ENCODE measurements at places on chromosomes 13 and 19.

DNA sequence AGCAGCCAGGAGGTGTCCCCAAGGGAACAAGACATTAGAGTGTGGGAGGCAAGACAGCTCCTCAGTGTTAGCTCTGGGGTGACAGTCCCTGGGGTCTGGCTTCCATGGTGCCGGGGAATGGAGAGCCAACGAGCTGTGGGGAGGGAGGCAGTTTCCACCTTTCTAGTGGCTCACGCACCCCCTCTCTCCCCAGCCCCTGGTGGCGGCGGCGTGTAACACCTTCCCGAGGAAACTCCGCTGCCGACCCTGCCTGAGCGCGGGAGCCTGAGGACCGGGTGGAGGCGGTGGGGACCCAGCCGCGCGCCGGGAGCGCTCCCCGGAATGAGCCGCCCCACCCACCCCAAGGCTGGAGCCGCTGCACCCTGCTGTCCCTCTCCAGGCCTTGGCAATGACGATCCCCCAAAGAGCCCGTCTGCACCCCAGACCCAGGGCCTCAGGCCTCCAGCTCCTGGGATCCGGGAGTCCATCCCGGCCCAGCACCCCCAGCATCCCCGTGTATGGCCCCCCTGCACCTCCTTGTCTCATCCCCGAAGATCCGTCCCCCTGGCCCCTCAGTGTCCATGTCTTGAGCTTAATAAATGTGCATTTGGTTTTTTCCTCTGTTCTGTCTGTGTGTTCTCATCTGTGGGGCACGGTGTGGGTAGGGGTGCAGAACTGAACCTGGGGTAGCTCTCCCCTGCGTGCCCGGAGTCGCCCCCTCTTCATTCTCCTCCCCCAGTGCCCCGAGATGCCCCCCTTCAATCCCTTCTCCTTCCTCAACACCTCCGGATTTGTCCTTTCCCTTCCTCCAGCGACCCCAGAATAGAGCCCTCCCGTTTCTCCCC lies 622 bp upstream of the FXYD5 start:
- DNase-seq = peak; percentile 55

- peak; percentile 80 for DNase-seq
Measured at GRCh38 chr19:17348700-17349099, 11.3 kb downstream of the GTPBP3 start.

DNA sequence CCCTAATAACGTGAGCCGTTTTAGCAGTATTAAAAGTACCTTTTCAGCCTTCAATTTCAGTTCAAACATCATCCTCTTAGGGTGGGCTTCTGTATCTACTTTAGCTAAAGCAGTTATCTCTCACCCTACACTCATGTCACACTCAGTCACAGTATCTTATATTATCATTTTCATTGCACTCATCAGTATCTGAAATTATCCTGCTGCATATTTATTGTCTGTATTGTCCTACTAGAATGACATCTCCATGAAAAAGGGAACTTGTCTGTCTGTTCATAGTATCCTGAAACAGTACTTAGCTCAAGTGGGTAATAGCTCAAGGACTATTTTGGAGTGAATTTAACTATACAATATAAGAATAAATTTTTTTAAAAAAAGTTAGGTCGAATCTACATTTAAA lies 19.9 kb upstream of the RFC3 start:
- DNase-seq = no peak

DNA sequence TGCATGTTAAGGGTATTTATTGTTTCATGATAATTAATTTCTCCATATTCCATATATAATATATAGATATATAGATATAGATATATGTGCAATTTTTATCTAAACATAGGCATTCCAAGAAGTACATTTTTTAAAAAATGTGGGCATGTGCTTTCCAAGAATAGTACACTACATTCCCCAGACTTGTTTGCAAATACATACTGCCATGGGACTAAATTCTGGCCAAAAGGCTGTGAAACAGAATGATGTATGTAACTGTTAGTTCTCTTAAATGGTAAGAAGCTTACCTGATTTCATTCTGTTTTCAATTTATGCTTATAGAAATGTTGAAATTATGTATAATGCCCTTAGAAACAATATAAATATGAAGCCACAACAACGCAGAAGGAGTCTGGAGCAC lies 503.2 kb upstream of the SPRY2 start:
- no peak for DNase-seq

DNA sequence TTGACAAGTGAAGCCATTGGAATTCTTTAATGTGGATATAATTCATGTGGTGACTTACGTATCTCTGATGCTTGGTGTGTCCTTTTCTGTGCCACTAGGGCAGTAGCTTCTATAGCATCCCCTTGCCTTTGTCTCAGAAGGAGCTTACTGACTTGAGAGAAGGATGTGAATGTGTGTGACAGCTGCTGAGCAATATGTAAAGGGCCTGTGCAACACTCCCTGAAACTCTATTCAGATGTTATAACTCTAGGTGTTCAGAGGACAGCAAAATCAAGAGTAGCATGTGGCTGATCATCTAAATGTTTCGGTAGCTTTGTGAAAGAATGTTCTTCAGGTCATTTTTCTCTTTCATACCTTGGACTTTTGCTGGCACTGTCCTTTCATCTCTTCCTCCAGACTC lies 189.5 kb downstream of the LMO7 start:
- no peak for DNase-seq

- peak; percentile 38 for DNase-seq
Measured at GRCh38 chr19:8396563-8397203, 6.5 kb downstream of the RAB11B start.

GRCh38 chr19:47798904-47799266 lies 5.5 kb downstream of the TPRX1 start:
- DNase-seq = no peak

DNA sequence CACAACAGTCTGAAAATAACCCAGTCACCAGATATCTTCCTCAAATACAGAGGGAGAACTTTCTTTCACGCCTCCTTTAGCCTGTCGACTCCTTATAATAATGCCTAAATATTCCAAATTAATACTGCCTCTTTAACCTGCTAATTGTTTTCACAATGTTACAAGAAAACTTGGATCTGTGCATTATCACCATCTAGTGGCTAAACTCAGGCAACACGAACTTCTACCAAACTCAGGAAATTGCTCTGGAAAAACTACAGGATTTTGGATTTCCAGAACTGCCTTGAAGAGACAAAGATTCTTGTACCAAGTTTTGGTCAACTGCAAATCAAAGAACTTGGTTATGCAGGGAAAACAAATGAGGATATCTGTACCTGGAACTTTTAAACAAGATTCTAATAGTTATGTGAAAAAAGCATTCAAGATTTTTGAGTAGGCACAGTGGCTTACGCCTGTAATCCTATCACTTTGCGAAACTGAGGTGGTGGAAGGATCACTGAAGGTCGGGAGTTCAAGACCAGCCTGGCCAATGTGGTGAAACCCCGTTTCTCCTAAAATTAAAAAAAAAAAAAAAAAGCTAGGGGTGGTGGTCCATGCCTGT lies 10.8 kb downstream of the CLN5 start:
- peak; percentile 61 for DNase-seq

GRCh38 chr19:58118979-58119733 lies 21.1 kb upstream of the ZSCAN18 start:
- no peak for DNase-seq

DNA sequence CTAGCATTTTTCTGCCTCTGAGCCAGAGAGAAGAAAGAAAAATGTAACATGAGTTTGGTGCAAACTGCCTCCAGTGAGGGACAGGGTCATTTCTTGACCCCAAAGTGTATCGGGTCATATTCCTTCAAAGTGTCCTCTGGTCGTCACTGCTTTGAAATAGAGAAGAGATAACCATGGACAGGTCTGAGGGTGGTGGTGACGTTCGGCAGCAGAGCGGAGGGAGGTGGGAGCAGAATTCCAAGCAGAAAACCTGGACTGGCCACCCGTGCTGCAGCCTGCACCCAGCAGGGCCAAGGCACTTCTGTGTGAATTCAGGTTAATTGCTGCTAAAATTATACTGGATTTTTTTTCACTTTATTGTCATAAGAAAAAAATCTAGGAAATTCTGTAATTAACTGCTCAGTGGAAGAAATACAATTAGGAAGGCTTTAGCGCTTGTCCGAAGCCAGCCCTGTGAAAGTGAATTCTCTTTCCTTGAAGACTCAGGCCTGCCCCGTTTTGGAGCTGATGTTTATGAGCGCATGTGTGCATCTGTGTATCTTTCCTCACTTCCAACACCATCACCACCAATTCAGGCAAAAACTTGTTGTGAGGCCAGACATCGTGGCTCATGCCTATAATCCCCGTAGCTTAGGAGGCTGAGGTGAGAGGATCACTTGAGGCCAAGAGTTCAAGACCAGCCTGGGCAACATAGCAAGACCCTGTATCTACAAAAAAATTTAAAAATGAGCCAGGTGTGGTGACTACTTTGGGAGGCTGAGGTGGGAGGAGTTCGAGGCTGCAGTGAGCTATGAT lies 37.9 kb upstream of the UBAC2 start:
- DNase-seq = peak; percentile 84

GRCh38 chr19:17324357-17325114 lies 10.1 kb downstream of the ANO8 start:
- DNase-seq = no peak

GRCh38 chr13:34864671-34865070 lies 77.4 kb upstream of the NBEA start:
- no peak for DNase-seq

GRCh38 chr19:18519962-18520847 lies 1.7 kb downstream of the ELL start:
- peak; percentile 66 for DNase-seq

- DNase-seq = no peak
Measured at GRCh38 chr13:100658363-100658762, 16.2 kb downstream of the TMTC4 start.

- peak; percentile 38 for DNase-seq
Measured at GRCh38 chr13:95300625-95301182, 547 bp downstream of the ABCC4 start.

DNA sequence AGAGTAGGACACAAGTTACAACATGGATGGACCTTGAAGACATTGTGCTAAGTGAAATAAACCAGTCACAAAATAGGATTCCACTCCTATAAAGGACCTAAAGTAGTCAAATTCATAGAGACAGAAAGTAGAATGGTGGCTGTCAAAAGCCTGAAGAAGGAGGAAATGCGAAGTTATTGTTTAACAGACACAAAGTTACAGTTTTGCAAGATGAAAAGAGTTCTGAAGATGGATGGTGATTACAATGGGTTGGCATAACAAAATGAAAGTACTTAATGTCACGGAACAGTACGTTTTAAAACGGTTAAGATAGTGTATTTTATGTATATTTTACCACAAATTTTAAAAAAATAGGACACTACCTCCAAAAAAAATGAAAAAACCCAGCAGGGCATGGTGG lies 34.8 kb downstream of the FOXO1 start:
- no peak for DNase-seq

GRCh38 chr13:40818926-40819325 lies 29.5 kb downstream of the SLC25A15 start:
- DNase-seq = no peak

DNA sequence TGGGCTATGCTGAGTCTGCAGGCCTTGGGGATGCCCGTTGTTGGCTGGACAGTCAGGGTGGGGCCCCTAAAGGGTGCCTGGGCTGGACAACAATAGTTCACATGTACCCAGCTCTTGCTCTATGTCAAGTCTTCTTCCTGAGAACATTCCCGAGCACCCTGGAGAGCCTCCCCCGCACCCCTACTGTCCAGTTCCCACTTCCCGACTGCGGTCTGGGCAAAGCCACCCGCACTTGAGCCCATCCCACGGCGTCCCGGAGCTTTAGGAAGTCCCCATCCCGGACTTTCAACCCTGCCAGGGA lies 1.1 kb upstream of the MPND start:
- DNase-seq = peak; percentile 78

DNA sequence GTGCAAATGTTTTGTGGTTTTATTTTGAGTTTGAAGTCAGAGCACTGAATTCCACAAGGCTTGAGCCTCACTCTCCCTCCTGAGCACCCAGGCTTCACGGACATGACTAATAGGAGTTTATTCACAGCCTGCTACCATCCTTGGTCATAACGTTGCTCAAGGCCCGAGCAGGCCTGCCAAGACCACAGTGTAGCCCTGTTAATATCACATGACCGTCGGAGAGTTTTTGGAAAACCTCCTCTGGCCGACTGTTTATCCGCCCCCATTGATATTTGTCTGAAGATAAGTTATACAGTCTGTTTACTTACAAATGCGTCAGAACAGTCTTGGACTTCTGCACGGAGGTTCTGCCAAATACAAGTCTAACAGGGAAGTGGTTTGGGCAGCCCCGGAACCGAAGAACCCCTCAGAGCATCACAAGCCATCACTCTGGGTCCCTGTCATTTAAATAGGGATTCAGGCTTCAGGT lies 89.9 kb downstream of the COL4A2 start:
- DNase-seq = peak; percentile 100

GRCh38 chr13:105426441-105426840 lies 1109.0 kb downstream of the EFNB2 start:
- DNase-seq = no peak

GRCh38 chr13:21849323-21849722 lies 178.4 kb downstream of the FGF9 start:
- peak; percentile 55 for DNase-seq

DNA sequence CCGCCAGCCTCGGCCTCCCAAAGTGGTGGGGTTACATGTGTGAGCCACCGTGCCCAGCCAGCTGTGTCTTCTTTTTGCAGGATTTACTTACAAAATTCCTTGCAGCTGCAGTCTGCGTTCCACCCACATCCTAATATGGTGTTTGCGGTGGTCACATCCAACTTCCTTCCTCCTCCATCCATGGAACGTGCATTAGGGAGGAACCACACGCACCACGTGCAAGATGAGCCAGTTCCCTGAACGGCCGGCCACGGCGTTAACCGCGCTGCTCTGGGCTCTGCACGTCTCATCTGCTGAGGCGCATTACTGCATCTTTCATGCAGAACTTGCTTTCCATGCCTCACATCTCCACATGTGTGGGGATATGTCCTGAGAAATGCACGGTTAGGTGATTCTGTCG lies 13.0 kb upstream of the SIGLEC11 start:
- DNase-seq = no peak

DNA sequence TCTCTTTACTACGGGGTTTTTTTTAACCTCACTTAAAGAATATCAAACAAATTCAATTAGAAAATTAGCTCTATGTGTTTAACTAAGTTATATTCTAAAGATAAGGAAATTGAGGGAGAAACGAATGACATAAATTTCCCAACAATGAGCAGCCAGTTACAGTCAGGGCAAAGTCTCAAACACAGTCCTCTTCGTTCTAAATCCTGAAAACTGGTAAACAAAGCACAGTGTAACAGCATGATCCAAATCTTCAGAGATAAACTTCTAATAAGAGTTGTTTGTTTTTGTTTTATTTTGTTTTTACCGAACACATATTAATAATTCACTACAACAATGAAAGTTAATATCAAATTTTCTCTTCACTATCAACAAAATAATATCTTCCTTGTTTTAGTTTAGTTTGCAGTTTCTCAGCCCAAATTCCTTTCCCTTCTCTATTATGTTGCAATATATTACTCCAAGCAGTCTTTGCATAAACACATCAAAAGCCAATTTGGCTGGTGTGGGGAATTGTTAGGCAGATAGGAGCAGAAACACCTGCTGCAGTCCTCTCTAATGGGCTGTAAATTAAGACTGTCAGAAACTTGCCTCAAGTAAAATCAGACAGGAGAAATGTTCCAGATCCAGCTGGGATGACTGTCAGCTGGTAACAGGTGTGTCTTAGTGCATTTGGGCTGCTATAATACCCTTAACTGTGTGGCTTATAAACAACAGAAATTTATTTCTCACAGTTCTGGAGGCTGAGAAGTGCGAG lies 106.5 kb upstream of the SGCG start:
- peak; percentile 12 for DNase-seq

GRCh38 chr19:12769689-12770088 lies 5.7 kb downstream of the HOOK2 start:
- DNase-seq = peak; percentile 78
